ENCODE measurements at places on chromosomes 1 and 21. TPM values are rescaled to one million over a fixed set of nuclear protein-coding genes. Genes with fewer than 3 reads are reported as not detected.

DNA sequence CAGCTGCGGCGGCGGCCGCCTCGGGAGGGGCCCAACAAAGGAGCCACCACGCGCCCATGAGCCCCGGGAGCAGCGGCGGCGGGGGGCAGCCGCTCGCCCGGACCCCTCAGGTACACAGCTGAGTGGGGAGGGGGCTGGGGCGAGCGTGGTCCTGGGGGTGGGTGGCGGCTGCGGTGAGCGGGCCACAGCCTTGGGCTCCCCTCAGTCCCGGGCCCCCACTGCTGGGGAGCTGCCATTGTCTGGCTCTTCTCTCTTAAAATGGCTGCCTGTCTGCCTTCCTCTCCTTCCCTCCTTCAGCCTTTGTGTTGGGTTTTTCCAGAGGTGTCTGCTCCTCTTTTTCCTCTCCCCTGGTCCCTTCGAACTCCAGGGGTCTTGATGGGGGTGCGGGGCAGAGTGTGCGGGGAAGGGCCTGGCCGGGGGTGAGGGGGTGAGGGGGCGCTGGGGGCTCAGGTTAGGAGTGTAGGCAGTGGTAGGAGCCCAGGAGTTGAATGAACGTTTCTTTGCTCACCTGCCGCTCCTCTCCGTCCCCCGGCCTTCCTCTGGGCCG is 1.7 kb downstream of the ARID1A start:
- H3K4me3 ChIP-seq, result no peak overlapping the region
- H3K4me1 ChIP-seq, result peaks cover 22% of the 10 kb centered on the region
- no peak for DNase-seq
- H3K27me3 ChIP-seq, result no peaks in the 10 kb centered on the region

DNA sequence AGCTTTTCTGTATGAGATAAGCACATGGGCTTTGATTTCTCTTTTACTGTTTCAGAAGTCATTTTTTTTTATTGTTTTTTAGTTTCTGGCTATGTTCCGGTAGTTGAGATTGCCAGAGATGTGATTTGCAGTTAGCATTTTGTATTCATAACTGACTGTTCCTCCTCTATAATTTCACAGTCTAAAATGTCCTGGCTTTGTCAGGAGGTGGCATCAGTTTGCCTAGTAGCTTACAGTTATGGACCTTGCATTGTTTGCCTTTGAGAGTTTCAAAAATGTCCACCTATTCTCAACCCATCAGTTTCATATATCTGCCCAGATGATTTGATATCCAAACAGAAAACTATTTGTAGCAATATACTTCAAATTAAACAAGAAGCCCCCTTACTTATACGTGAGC is 39.5 kb upstream of the ST6GALNAC3 start:
- H3K27ac ChIP-seq, result no peak overlapping the region
- H3K4me1 ChIP-seq, result no peaks in the 10 kb centered on the region
- H3K27me3 ChIP-seq, result no peaks in the 10 kb centered on the region
- H3K36me3 ChIP-seq, result no peaks in the 10 kb centered on the region
- no peak overlapping the region for H3K4me3 ChIP-seq

DNA sequence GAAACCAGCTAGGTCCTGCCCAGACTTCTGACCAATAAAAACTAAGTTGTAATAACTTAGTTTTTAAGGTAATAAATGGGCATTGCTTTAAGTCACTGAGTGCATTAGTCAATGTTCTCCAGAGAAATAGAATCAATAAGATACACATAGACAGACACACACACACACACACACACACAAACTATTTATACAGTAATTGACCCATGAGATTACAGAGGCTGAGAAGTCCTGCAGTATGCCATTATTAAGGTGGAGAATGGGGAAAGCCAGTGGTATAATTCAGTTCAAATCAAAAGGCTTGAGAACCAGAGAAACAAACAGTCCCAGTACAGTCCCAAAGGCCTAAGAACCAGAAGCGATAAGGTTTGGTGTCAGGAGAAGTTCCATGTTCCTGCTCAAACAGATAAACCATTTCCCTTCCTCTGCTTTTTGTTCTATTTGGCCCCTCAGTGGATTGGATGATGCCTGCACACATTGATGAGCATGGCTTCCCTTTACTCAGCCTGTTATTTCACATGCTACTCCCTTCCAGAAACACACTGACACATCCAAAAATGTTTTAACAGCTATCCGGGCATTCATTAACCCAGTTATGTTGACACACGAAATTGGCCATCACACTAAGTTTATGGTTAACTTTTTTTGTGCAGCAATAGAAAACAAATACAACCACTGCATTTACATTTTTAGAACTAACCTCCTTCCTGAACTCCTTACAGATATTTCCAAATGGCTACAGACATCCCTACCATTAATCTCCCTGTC is 828.2 kb upstream of the NCAM2 start:
- H3K4me3 ChIP-seq, result no peak overlapping the region
- no peaks in the 10 kb centered on the region for H3K4me1 ChIP-seq
- no peak for DNase-seq
- no peaks in the 10 kb centered on the region for H3K27me3 ChIP-seq
- no peak overlapping the region for H3K27ac ChIP-seq

GRCh38 chr1:182889997-182890396 is 50.9 kb downstream of the DHX9 start:
- no peak overlapping the region for H3K27ac ChIP-seq
- H3K36me3 ChIP-seq, result peaks cover 48% of the 10 kb centered on the region
- peaks cover 10% of the 10 kb centered on the region for H3K4me1 ChIP-seq
- no peak for DNase-seq
- no peak overlapping the region for H3K4me3 ChIP-seq

Gene TPTE
- not detected for total RNA-seq

Gene PROK1
- not detected for total RNA-seq

Gene LYPD8
- total RNA-seq, result not detected

DNA sequence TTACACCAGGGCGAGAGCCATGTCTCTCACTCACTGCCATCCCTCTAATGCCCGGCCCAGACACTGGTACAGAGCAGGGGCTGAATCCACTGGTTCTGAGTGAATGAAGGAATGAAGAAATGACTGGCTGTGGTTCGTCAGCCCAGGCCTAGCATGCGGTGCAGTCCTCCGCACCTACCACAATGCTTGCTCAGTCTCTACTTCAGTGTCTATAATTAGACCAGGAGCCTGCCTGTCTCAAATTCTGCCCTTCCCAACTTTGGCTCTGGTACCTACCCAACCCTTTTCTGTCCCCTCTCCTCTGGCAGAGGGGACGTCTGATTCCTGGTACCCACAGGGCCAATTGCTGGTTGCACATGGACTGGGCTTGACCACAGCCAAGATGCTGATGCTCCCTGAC is 118.2 kb upstream of the GRIK3 start:
- no peaks in the 10 kb centered on the region for H3K36me3 ChIP-seq
- DNase-seq, result no peak
- no peaks in the 10 kb centered on the region for H3K4me1 ChIP-seq
- no peak overlapping the region for H3K27ac ChIP-seq

GRCh38 chr1:27811741-27812500 is 18.7 kb upstream of the PPP1R8 start:
- no peak overlapping the region for H3K27ac ChIP-seq
- no peaks in the 10 kb centered on the region for H3K36me3 ChIP-seq
- H3K4me1 ChIP-seq, result no peaks in the 10 kb centered on the region
- no peak for DNase-seq

GRCh38 chr1:119687434-119688079 is 24.2 kb upstream of the PHGDH start:
- peak overlapping the region; percentile 80 for H3K27ac ChIP-seq
- no peaks in the 10 kb centered on the region for H3K36me3 ChIP-seq
- H3K4me1 ChIP-seq, result peaks cover 29% of the 10 kb centered on the region
- no peaks in the 10 kb centered on the region for H3K27me3 ChIP-seq
- no peak for DNase-seq

GRCh38 chr1:164628772-164629171 is 69.8 kb downstream of the PBX1 start:
- H3K27me3 ChIP-seq, result no peaks in the 10 kb centered on the region
- no peaks in the 10 kb centered on the region for H3K36me3 ChIP-seq
- no peak overlapping the region for H3K27ac ChIP-seq
- DNase-seq, result no peak
- peaks cover 26% of the 10 kb centered on the region for H3K4me1 ChIP-seq

Gene ATP1A4
- total RNA-seq, result not detected

GRCh38 chr1:223682502-223682901 is 17.0 kb upstream of the CAPN8 start:
- no peak overlapping the region for H3K27ac ChIP-seq
- H3K36me3 ChIP-seq, result no peaks in the 10 kb centered on the region
- H3K4me3 ChIP-seq, result no peak overlapping the region

All from Calu3 (cell line).